Fibroblast of lung (primary cell): ENCODE measurements at places on chromosomes 2 and 18.

GRCh38 chr2:155266583-155266982 is 568.1 kb downstream of the KCNJ3 start:
- DNase-seq = no peak

GRCh38 chr2:148832637-148833036 is 42.4 kb upstream of the KIF5C start:
- DNase-seq = no peak

DNA sequence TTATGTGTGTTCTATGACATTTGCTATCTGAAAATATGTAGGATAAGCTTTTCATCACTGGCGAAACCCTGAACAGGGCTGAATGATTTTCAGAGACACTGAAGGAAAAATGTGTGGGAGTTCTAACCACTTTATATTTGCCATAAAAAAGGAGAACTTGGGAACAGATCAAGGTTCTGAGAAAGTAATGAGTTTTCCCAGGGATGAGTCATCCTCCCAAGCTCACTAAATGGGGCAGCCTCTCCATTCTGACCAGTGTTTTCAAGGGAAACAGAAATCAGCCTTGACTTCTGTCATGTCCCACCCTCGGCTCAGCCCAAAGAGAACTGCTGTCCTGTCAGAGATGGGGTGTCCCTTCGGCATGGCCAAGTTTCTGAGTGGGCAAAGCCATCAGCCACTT is 2109.8 kb upstream of the CELF4 start:
- DNase-seq = peak; percentile 63

DNA sequence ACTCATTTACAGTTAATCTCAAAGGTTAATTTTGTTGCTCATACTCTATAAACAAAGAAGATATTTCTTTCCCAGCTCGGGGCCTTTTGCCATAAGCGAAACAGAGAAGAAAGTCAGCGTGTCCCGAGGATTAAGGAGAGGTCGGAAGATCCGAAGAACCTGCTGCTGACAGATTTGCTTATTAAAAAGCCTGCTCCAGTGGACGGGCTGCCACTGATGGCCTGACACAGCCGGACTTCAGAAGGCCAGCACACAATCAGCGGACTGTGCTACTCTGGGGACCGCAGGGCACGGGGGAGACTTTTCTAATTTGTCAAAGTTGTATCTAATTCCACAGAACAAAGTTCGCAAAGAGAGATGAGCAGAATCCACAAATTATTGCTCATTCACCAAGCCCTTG is 315.4 kb downstream of the ETAA1 start:
- peak; percentile 18 for DNase-seq

DNA sequence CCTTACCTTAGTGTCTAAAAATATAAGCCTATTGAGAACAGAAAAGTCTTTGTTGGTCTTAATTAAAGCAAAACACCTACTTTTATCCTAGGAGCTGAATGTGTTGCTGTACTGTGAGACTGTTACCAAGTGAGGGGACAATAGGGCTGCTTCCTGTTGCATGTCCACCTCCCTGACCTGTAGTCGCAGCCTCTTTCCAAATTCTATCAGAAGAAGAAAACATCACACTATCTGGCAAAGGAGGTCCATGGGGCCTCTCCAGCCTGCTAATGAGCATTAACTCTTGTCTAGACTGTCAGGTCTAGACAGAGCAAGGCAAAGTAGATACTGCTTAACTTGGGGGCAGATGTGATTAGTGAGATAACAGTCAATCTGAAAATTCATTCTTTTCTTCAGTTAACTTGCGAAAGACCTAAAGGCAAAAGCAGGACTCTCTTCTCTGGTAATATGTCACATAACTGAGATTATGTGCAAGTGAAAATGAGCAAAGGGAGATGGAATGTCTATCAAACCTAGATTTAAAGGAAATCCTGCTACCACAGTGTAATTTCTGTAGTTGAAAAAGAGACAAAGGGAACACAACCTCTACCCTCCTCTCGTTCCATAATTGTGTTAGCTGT is 66.9 kb downstream of the CDH20 start:
- DNase-seq = no peak

DNA sequence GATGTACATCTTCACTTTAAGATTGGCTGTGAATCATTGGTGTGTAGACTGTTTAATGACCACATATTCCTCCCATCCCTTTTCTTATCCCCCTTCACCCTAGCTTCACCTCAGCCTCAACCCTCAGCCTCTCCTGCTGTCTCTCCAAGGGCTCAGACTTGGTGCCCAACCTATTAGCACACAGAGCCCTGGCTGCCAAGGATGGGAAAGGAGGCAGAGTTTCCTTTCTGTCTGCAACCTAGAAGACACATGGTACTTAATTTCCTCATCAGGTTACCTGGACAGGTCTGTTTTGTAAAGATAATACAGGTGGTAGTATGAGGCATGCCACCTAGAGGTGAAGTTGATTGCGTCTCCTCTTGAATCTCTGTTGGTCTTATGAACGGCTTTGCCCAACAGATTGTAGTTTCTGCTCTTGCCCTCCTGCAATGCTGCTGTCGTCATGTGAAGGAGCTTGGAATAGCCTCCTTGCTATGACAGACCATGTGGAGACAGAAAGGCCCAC is 44.5 kb upstream of the RMND5A start:
- no peak for DNase-seq

- DNase-seq = no peak
Observed at GRCh38 chr2:119250718-119251290, 27.2 kb downstream of the STEAP3 start.

GRCh38 chr2:235725016-235725489 is 231.2 kb downstream of the AGAP1 start:
- DNase-seq = peak; percentile 29
